ENCODE measurements at places on chromosomes 1 and 21. TPM values are rescaled to one million over a fixed set of nuclear protein-coding genes. Genes with fewer than 3 reads are reported as not detected.

The FAM3B gene
- total RNA-seq: not detected

The PKNOX1 gene
- 16.6 TPM for total RNA-seq

The OR2G6 gene
- not detected for total RNA-seq

The TSPAN1 gene
- total RNA-seq: 44.6 TPM

The TCEA3 gene
- total RNA-seq: 138 TPM

The FALEC gene
- total RNA-seq: 0.50 TPM

The FMO4 gene
- 1.8 TPM for total RNA-seq

The ITSN1 gene
- 54.2 TPM for total RNA-seq

The GPR3 gene
- 0.19 TPM for total RNA-seq

- no peak overlapping the region for H3K4me3 ChIP-seq
- H3K4me1 ChIP-seq: no peaks in the 10 kb centered on the region
- H3K27me3 ChIP-seq: no peaks in the 10 kb centered on the region
- H3K36me3 ChIP-seq: no peaks in the 10 kb centered on the region
- no peak for DNase-seq
These were observed 87.8 kb downstream of the ERG start for GRCh38 chr21:38410466-38410865.

DNA sequence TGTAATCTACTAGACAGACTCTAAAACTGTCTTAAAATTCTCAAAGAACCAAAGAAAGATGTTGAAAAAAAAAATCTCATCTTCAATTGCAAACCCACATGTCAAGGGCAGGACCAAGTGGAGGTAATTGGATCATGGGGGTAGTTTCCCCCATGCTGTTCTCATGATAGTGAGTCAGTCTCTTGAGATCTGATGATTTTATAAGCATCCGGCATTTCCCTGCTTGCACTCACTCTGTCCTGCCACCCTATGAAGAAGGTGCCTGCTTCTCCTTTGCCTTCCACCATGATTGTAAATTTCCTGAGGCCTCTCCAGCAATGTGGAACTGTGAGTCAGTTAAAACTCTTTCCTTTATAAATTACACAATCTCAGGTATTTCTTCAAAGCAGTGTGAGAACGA lies 257.0 kb downstream of the HHIPL2 start:
- no peaks in the 10 kb centered on the region for H3K4me1 ChIP-seq
- no peak overlapping the region for H3K27ac ChIP-seq
- H3K27me3 ChIP-seq: no peaks in the 10 kb centered on the region
- H3K4me3 ChIP-seq: no peak overlapping the region

DNA sequence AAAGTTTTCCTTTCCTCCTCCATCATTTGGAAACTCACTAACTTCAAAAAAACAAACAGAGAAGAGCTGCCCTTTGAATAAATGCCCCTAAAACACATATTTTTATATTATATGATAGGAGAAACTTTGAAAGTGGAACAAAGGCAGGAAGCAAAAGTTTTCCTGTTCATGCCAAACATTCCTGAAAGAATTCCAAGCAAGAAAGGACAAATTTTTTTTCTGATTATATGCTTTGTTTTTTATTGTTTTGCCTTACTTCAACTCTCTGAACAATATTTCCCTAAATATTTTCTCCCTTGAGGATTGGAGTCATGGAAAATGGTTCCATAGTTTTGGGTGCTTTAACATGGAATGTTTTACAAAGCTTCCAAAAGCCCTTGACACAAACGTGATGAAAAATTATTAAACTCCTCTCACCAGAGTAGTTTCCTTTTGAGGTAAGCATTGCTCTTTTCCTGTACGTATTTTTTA lies 638.5 kb upstream of the CAMK1G start:
- H3K27me3 ChIP-seq: no peaks in the 10 kb centered on the region
- no peak for DNase-seq
- no peaks in the 10 kb centered on the region for H3K4me1 ChIP-seq
- H3K27ac ChIP-seq: no peak overlapping the region

DNA sequence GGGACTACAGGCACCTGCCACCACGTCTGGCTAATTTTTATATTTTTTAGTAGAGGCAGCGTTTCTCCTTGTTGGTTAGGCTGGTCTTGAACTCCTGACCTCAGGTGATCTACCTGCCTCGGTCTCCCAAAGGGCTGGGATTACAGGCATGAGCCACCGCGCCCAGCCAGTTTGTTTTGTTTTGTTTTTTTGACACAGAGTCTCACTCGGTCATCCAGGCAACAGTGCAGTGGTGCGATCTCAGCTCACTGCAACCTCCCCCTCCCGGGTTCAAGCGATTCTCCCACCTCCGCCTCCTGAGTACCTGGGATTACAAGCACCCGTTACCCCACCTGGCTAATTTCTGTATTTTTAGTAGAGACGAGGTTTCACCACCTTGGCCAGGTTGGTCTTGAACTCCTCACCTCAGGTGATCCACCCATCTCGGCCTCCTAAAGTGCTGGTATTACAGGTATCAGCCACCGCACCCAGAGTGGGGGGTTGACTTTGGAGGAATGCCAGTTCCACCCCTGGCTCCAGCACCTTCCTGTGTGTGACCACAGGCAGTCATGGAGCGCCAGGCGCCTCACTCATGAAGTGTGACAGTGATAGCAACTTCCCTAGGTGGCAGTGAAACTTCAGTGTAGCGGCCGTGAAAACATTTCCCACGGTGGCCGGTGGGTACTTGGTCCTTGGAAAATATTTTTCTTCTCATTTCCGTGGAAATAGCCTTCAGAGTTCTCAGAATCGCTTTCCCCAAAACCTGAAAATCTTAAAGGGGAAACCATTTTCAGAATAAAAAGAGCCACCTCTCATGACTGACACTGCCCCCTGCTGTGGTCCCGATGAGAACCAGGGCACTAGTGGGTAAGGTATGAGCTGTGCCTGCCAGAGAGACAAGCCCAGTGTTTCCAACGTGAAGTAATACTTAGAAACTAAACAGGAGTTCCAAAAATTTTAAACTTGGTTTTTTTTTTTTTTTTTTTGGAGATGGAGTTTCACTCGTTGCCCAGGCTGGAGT lies 48.6 kb downstream of the WDR4 start:
- peak; percentile 25 for DNase-seq
- H3K36me3 ChIP-seq: no peaks in the 10 kb centered on the region
- no peak overlapping the region for H3K4me3 ChIP-seq
- no peak overlapping the region for H3K27ac ChIP-seq
- H3K4me1 ChIP-seq: no peaks in the 10 kb centered on the region

DNA sequence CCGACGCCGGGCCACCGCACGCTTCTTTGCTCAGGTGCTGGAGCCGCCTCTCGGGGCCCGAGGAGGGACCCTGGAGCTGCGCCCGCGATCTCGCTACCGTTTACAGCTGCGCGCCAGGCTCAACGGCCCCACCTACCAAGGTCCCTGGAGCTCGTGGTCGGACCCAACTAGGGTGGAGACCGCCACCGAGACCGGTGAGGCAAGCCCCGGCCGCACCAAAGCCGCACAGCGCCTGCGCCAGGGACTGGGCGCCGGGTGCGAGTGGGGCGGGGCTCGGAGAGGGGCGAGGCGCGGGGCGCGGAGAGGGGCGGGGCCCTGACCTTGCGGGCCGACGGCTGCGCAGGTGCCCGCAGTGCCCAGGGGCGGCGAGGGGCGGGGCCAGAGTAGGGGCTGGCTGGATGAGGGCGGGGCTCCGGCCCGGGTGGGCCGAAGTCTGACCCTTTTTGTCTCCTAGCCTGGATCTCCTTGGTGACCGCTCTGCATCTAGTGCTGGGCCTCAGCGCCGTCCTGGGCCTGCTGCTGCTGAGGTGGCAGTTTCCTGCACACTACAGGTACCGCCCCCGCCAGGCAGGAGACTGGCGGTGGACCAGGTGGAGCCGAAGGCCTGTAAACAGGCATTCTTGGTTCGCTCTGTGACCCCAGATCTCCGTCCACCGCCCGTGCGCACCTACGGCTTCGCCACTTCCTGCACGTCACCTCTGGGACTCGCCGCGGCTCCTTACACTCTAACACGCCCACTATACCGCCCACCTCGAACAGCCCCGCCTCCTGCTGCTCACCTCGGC lies 9.8 kb upstream of the CDC20 start:
- no peaks in the 10 kb centered on the region for H3K27me3 ChIP-seq
- peak overlapping the region; percentile 67 for H3K27ac ChIP-seq
- H3K36me3 ChIP-seq: no peaks in the 10 kb centered on the region
- DNase-seq: peak; percentile 89
- H3K4me3 ChIP-seq: peak overlapping the region; percentile 23

- no peaks in the 10 kb centered on the region for H3K36me3 ChIP-seq
- DNase-seq: no peak
- H3K4me1 ChIP-seq: no peaks in the 10 kb centered on the region
- H3K27me3 ChIP-seq: no peaks in the 10 kb centered on the region
These were observed 965.8 kb downstream of the PLA2G4A start for GRCh38 chr1:187794561-187794960.

DNA sequence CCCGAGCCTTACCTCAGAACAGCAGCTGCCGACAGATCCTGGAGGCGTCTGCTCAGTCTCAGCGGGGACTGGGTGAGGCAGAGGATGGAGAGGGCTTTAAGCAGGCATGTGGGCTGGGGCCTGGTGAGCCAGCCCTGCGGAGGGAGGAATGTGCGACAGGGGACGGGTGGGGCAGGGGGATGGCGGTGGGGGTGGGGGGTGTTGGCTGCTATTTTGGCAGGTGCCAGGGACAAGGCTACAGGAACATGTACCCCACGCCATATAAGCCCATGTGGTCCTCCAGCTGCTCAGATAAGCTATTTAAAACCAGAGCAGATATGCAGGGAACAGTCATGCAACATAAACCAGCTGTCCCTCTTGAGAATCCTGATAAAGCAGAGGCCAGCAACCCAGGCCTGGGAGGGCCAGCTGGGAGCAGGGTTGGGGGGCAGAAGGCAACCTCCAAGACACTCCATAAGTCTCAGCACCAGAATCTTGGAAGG lies at the start of gene TNNT2:
TSS of gene TNNT2 (minus strand) at position 70 of the 482 bp plus-strand sequence. CDS start 4,426 bp downstream, outside the sequence.
- no peak within 1 kb of the TSS for H3K4me3 ChIP-seq
- H3K4me1 ChIP-seq: no peaks in the 10 kb centered on the region
- no peak within 1 kb of the TSS for H3K27ac ChIP-seq
- no peaks in the 10 kb centered on the region for H3K27me3 ChIP-seq

DNA sequence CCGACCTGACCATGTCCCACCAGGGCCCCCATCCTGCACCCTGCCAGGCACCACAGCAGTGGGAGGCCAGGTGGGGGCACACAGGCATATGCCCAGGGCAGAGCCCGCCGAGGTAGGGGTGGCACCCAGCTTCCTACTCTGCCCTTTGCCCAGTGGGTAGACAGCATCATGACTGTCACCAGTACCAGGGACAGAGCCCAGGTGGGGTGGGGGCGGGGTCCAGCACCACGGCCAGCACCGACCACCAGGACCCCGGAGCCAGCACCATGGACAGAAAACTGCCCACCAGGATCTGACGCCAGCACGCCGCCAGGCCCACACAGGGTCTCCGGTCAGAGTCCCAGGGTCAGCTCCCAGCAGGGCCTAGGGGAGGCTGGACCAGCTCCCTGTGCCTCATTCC lies 3.8 kb downstream of the TAS1R3 start:
- H3K4me3 ChIP-seq: no peak overlapping the region
- no peaks in the 10 kb centered on the region for H3K4me1 ChIP-seq
- H3K36me3 ChIP-seq: peaks cover 19% of the 10 kb centered on the region
- H3K27me3 ChIP-seq: no peaks in the 10 kb centered on the region

GRCh38 chr1:110060034-110060661 lies 10.3 kb downstream of the ALX3 start:
- H3K27me3 ChIP-seq: no peaks in the 10 kb centered on the region
- H3K4me1 ChIP-seq: peaks cover 30% of the 10 kb centered on the region
- no peak overlapping the region for H3K27ac ChIP-seq
- no peak overlapping the region for H3K4me3 ChIP-seq

DNA sequence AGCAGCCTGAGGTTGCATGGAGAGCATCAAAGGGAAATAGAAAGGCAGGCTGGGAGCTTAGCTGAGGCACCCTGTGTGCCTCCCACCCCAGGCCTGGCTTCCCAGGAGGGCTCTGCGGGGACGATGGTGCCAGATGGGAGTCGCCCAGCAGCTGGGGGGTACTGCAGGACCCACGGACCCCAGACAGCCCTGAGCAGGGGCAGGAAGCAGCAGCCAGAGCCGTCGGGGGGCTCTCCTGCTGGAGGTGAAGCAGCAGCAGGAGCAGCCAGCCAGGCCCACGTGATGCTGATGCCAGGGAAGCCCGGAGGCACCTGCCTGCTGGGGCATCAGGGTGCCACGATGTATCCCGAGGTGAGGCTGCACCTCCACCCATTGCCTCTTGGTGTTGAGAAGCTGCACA lies 20.4 kb downstream of the RAP1GAP start:
- H3K4me3 ChIP-seq: no peak overlapping the region
- no peaks in the 10 kb centered on the region for H3K27me3 ChIP-seq
- no peak for DNase-seq

DNA sequence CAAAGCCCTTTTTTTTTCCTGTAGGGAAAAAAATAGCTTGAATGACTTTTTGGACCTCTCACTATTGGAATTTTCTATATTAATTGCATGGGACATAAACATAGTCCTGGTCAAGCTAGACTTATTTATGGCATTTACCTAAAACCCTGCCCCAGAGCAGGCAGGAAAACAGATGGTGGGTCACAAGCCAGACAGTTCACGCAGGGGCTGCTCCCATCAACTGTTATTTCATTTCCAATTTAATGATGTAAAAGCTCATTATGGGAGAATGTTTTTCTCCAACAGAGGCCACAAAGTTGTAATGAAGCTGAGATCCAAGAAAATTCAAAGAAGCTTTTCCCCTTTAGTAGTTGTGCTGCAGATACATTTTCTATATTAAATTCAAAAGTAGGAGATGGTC lies 99.2 kb downstream of the SGIP1 start:
- no peaks in the 10 kb centered on the region for H3K4me1 ChIP-seq
- no peak overlapping the region for H3K27ac ChIP-seq
- no peak overlapping the region for H3K4me3 ChIP-seq
- no peaks in the 10 kb centered on the region for H3K27me3 ChIP-seq
- no peaks in the 10 kb centered on the region for H3K36me3 ChIP-seq
- no peak for DNase-seq

DNA sequence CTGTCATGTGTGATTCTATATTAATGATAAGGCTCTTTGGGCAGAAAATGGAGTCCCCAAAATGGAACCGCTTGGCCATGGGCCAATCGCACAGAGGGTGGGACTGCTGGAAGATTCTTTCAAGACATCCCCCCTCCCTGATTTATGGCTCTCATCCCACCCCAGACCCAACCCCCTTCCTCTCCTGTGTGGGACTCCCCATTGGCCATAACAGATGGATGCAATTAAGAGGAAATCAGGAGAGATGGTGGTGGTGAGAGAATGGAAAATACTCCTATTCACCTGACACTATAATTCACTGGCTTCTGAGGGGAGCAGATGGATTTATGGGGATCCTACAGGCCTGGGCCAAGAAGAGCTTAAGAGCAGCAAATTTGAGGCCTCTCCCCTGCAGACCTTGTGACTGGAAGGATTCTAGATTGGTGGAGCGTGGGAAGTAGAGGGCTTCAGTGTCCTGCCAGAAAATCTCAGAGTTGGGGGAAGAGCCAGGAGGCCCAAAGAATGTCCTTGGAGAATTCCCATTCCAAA lies 1.7 kb downstream of the IGFN1 start:
- peaks cover 3% of the 10 kb centered on the region for H3K27me3 ChIP-seq
- H3K36me3 ChIP-seq: no peaks in the 10 kb centered on the region
- no peak for DNase-seq
- H3K4me3 ChIP-seq: no peak overlapping the region
- no peak overlapping the region for H3K27ac ChIP-seq

GRCh38 chr1:41500781-41501518 lies 16.5 kb upstream of the EDN2 start:
- no peak overlapping the region for H3K27ac ChIP-seq
- H3K27me3 ChIP-seq: no peaks in the 10 kb centered on the region
- H3K4me3 ChIP-seq: no peak overlapping the region
- DNase-seq: no peak

- no peaks in the 10 kb centered on the region for H3K27me3 ChIP-seq
- no peak overlapping the region for H3K4me3 ChIP-seq
- H3K36me3 ChIP-seq: no peaks in the 10 kb centered on the region
These were observed 140.2 kb upstream of the RUNX1 start for GRCh38 chr21:35189077-35189863.

GRCh38 chr1:166910396-166910994 lies 34.4 kb upstream of the TADA1 start:
- no peak overlapping the region for H3K4me3 ChIP-seq
- peak; percentile 80 for DNase-seq
- H3K4me1 ChIP-seq: no peaks in the 10 kb centered on the region
- no peak overlapping the region for H3K27ac ChIP-seq

Measured in adrenal gland (tissue), 19 donors.